Naive thymus-derived CD4-positive, alpha-beta T cell (primary cell): ENCODE measurements at places on chromosomes 1 and 21. TPM values are rescaled to one million over a fixed set of nuclear protein-coding genes. Genes with fewer than 3 reads are reported as not detected.

The WDR64 gene
- total RNA-seq = 0.10 and 0.24 TPM in 2 replicates

The KIF26B gene
- total RNA-seq = 0.24 TPM

- no peaks in the 10 kb centered on the region for H3K27me3 ChIP-seq
- H3K27ac ChIP-seq = no peak overlapping the region
- no peak for DNase-seq
- no peaks in the 10 kb centered on the region for H3K36me3 ChIP-seq
- H3K4me3 ChIP-seq = no peak overlapping the region
These were observed 117.5 kb downstream of the TM2D1 start for GRCh38 chr1:61607448-61607847.

GRCh38 chr1:40592107-40592803 lies 60.8 kb downstream of the ZNF684 start:
- H3K27me3 ChIP-seq = no peaks in the 10 kb centered on the region
- H3K4me1 ChIP-seq = no peaks in the 10 kb centered on the region
- no peak for DNase-seq
- H3K36me3 ChIP-seq = no peaks in the 10 kb centered on the region
- no peak overlapping the region for H3K4me3 ChIP-seq

The FAM131C gene
- total RNA-seq = not detected

DNA sequence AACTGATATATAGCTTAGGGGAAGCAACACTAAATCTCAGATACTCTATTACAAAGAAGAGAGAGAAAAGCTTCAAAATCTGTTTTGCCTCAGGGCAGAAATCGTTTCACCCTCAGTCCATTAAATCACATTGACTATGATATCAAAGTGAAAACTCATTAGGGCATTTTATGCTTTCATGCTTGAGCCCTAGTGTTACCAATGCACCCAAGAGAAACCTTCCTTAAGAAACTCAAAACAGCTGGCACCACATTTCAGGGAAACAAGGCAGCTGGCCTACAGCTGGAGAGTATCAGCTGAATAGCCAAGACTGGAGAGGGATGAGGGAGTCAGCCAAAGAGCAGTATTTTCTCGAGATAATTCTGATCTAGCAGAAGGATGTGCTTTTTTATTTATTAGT lies 14.9 kb downstream of the COLGALT2 start:
- no peaks in the 10 kb centered on the region for H3K4me1 ChIP-seq
- no peak for DNase-seq
- no peak overlapping the region for H3K4me3 ChIP-seq

The CYP2J2 gene
- total RNA-seq = 1.1 TPM

The REN gene
- total RNA-seq = not detected

GRCh38 chr1:115453666-115454065 lies 115.6 kb upstream of the NGF start:
- no peak overlapping the region for H3K27ac ChIP-seq
- H3K4me1 ChIP-seq = no peaks in the 10 kb centered on the region
- no peak for DNase-seq
- no peaks in the 10 kb centered on the region for H3K27me3 ChIP-seq
- no peak overlapping the region for H3K4me3 ChIP-seq

GRCh38 chr1:56074007-56074651 lies 505.2 kb downstream of the PLPP3 start:
- H3K27ac ChIP-seq = no peak overlapping the region
- H3K36me3 ChIP-seq = no peaks in the 10 kb centered on the region
- DNase-seq = no peak
- no peaks in the 10 kb centered on the region for H3K27me3 ChIP-seq
- H3K4me3 ChIP-seq = no peak overlapping the region

- H3K27me3 ChIP-seq = no peaks in the 10 kb centered on the region
- H3K4me1 ChIP-seq = no peaks in the 10 kb centered on the region
- H3K4me3 ChIP-seq = no peak overlapping the region
- H3K36me3 ChIP-seq = no peaks in the 10 kb centered on the region
- no peak for DNase-seq
These were observed 204.9 kb downstream of the TBX15 start for GRCh38 chr1:118783095-118783758.

- H3K36me3 ChIP-seq = no peaks in the 10 kb centered on the region
- no peak for DNase-seq
- no peaks in the 10 kb centered on the region for H3K27me3 ChIP-seq
- no peak overlapping the region for H3K4me3 ChIP-seq
- H3K27ac ChIP-seq = no peak overlapping the region
- no peaks in the 10 kb centered on the region for H3K4me1 ChIP-seq
These were observed 24.1 kb downstream of the ETNK2 start for GRCh38 chr1:204127597-204128242.

GRCh38 chr1:246309247-246309884 lies 197.7 kb downstream of the SMYD3 start:
- no peak for DNase-seq
- no peaks in the 10 kb centered on the region for H3K27me3 ChIP-seq
- H3K36me3 ChIP-seq = no peaks in the 10 kb centered on the region
- H3K4me1 ChIP-seq = no peaks in the 10 kb centered on the region

The LCE6A gene
- total RNA-seq = not detected

The MACO1 gene
- 24.4 TPM for total RNA-seq

The SLC41A1 gene
- 32.0 TPM for total RNA-seq

DNA sequence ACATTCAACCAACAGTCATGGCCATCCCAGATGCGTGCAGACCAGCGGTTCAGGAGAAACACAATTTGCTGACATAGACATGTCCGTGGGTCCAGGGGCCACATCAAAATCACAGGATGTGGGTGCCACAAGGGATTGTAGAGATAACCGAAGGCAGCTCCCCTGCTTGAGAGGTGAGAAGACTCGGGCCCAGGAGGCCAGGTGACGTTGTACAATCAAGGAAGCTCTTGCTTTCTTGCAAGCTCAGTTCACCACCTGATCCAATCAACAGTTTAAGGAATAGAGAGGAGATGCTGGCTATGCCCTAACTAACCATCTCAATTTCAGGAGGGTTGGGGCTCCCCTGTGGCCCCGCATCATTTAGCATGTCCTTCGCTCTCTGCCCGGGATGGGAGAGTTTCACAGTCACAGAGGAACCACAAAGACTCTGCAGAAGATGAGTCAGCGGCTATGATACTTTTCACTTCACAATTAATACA lies 19.5 kb downstream of the UBASH3A start:
- H3K36me3 ChIP-seq = peaks cover 52% of the 10 kb centered on the region
- peak overlapping the region; percentile 5 for H3K4me3 ChIP-seq
- peaks cover 71% of the 10 kb centered on the region for H3K4me1 ChIP-seq

The ATF3 gene
- 0.57 TPM for total RNA-seq

GRCh38 chr21:43957128-43957571 lies 55.0 kb upstream of the TRAPPC10 start:
- H3K4me1 ChIP-seq = peaks cover 6% of the 10 kb centered on the region
- H3K4me3 ChIP-seq = no peak overlapping the region
- DNase-seq = no peak
- no peaks in the 10 kb centered on the region for H3K27me3 ChIP-seq

- H3K27ac ChIP-seq = no peak overlapping the region
- H3K36me3 ChIP-seq = no peaks in the 10 kb centered on the region
- H3K4me3 ChIP-seq = no peak overlapping the region
- no peak for DNase-seq
These were observed 361.5 kb upstream of the ADGRL2 start for GRCh38 chr1:81439046-81439823.

- no peak overlapping the region for H3K4me3 ChIP-seq
- no peaks in the 10 kb centered on the region for H3K36me3 ChIP-seq
- H3K27me3 ChIP-seq = no peaks in the 10 kb centered on the region
- H3K27ac ChIP-seq = no peak overlapping the region
- H3K4me1 ChIP-seq = no peaks in the 10 kb centered on the region
These were observed 105.1 kb upstream of the USP25 start for GRCh38 chr21:15624646-15625045.

The NBPF15 gene
- 115 TPM for total RNA-seq

- H3K27ac ChIP-seq = no peak overlapping the region
- no peaks in the 10 kb centered on the region for H3K36me3 ChIP-seq
- DNase-seq = no peak
- H3K4me3 ChIP-seq = no peak overlapping the region
- no peaks in the 10 kb centered on the region for H3K4me1 ChIP-seq
- H3K27me3 ChIP-seq = no peaks in the 10 kb centered on the region
These were observed 57.8 kb downstream of the EDARADD start for GRCh38 chr1:236451796-236452373.

The A3GALT2 gene
- not detected for total RNA-seq

- H3K4me3 ChIP-seq = no peak overlapping the region
- H3K27ac ChIP-seq = peak overlapping the region; percentile 96
- no peak for DNase-seq
- H3K36me3 ChIP-seq = no peaks in the 10 kb centered on the region
- H3K4me1 ChIP-seq = peaks cover 32% of the 10 kb centered on the region
These were observed 1.9 kb upstream of the ETV3 start for GRCh38 chr1:157140063-157140588.

The TEX38 gene
- total RNA-seq = not detected

DNA sequence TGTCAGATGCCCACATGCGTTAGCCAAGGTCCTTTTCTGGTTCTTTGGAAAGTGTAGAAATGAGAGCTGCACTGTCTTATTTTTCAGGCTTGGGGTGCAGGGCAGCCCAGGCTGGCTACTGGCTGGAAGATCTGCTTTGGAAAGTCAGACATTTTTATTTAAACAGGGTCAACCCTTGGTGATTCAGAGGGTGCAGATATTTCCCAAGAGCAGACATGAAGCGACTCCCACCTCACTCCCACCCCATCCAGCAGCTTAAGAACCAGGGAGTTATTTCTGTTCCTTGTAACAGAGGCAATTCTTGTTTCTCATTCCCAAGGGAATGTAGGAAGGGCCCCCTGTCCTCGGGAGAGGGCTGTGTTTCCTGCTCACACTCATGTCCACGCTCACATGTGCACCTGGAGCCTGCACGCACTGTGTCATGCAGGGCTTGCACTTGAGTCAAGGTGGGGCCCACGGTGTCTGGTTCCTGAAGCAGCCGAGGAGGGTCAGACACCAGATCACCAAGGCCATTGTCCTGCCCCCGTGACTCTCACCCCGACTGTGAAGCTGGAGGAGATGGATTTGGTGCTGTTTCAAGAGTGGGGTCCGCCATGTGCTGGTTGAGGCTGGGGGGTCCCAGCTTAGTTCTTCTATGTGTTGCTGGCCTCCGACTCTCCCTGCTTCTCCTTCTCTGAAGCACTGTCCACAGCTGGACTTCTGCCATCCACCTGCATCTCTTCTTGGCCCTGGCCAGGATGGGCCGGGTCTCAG lies 992 bp downstream of the S100A7A start:
- no peaks in the 10 kb centered on the region for H3K27me3 ChIP-seq
- no peaks in the 10 kb centered on the region for H3K4me1 ChIP-seq
- no peak overlapping the region for H3K27ac ChIP-seq
- H3K36me3 ChIP-seq = no peaks in the 10 kb centered on the region
- DNase-seq = no peak
- H3K4me3 ChIP-seq = no peak overlapping the region

The NPPA gene
- not detected in 2 replicates for total RNA-seq

- peak overlapping the region; percentile 64 for H3K27ac ChIP-seq
- H3K27me3 ChIP-seq = no peaks in the 10 kb centered on the region
- peaks cover 27% of the 10 kb centered on the region for H3K4me1 ChIP-seq
- no peaks in the 10 kb centered on the region for H3K36me3 ChIP-seq
- H3K4me3 ChIP-seq = no peak overlapping the region
These were observed 126.7 kb downstream of the NR5A2 start for GRCh38 chr1:200154069-200154767.

GRCh38 chr1:241308471-241308870 lies 48.5 kb downstream of the RGS7 start:
- H3K36me3 ChIP-seq = no peaks in the 10 kb centered on the region
- H3K27me3 ChIP-seq = no peaks in the 10 kb centered on the region
- H3K27ac ChIP-seq = no peak overlapping the region
- H3K4me1 ChIP-seq = no peaks in the 10 kb centered on the region
- no peak for DNase-seq

- no peak overlapping the region for H3K4me3 ChIP-seq
- no peak overlapping the region for H3K27ac ChIP-seq
- no peaks in the 10 kb centered on the region for H3K36me3 ChIP-seq
- peaks cover 6% of the 10 kb centered on the region for H3K4me1 ChIP-seq
These were observed 10.4 kb downstream of the BARHL2 start for GRCh38 chr1:90706437-90707362.

The SAMD13 gene
- 0.27 TPM for total RNA-seq

- H3K27ac ChIP-seq = no peak overlapping the region
- no peak for DNase-seq
- no peak overlapping the region for H3K4me3 ChIP-seq
- no peaks in the 10 kb centered on the region for H3K4me1 ChIP-seq
- no peaks in the 10 kb centered on the region for H3K36me3 ChIP-seq
These were observed 2.8 kb downstream of the LINGO4 start for GRCh38 chr1:151802372-151802771.

The ANKRD65 gene
- total RNA-seq = not detected

DNA sequence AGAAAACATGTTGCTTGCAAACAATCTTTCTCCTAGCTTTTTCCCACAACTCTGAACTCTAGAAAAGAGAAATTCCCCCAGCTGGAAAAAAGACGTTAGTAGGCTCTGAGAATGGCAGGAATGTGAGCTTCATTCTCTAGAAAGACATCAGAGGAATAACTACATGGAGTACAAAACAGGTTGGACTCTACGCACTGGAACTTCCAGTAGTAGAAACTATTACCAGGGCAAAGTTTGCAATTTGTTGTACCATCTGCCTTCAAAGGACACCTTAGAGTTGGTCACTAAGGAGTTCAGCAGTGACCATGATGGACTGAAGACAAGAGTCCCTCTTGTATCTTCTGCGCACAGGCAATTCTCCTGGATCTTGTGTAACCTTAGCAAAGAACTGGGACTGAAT lies 60.9 kb downstream of the SLC35D1 start:
- H3K27ac ChIP-seq = no peak overlapping the region
- no peaks in the 10 kb centered on the region for H3K4me1 ChIP-seq
- no peak overlapping the region for H3K4me3 ChIP-seq
- no peak for DNase-seq
- H3K27me3 ChIP-seq = no peaks in the 10 kb centered on the region
- H3K36me3 ChIP-seq = no peaks in the 10 kb centered on the region

- H3K4me3 ChIP-seq = no peak overlapping the region
- no peak overlapping the region for H3K27ac ChIP-seq
- DNase-seq = no peak
- H3K36me3 ChIP-seq = no peaks in the 10 kb centered on the region
- no peaks in the 10 kb centered on the region for H3K4me1 ChIP-seq
- H3K27me3 ChIP-seq = no peaks in the 10 kb centered on the region
These were observed 137.1 kb downstream of the PIK3R3 start for GRCh38 chr1:45995298-45995697.

The ESRRG gene
- total RNA-seq = not detected

The AGBL4 gene
- total RNA-seq = 0.27 TPM

- no peak for DNase-seq
- H3K4me3 ChIP-seq = no peak overlapping the region
- no peaks in the 10 kb centered on the region for H3K27me3 ChIP-seq
These were observed 1.5 kb upstream of the HSPA13 start for GRCh38 chr21:14384453-14384852.

DNA sequence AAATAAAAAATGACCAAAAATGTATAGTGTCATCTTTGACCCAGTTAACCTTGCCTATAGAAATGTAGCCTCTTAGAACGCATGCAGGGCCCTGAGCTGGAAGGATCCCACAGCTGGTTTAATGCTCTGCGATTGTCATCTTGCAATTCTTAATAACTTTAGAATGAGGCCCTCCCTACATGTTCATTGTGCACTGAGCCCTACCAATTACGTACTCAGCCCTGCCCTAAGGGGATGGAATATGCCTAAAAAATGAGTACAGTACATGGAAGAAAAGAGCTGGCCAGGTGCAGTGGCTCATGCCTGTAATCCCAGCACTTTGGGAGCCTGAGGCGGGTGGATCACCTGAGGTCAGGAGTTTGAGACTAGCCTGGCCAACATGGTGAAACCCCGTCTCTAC lies 57.8 kb upstream of the BCAR3 start:
- H3K4me3 ChIP-seq = no peak overlapping the region
- H3K4me1 ChIP-seq = no peaks in the 10 kb centered on the region
- H3K36me3 ChIP-seq = no peaks in the 10 kb centered on the region
- no peaks in the 10 kb centered on the region for H3K27me3 ChIP-seq
- H3K27ac ChIP-seq = no peak overlapping the region
- DNase-seq = no peak

The TLCD4 gene
- total RNA-seq = not detected in 2 replicates
